H7 (cell line): ENCODE measurements at places on chromosomes 6 and 20. TPM values are rescaled to one million over a fixed set of nuclear protein-coding genes. Genes with fewer than 3 reads are reported as not detected.
A peak's percentile ranks its signal among the peaks of the same experiment; 100 is the strongest.

ZSCAN9 gene
- total RNA-seq = 15.6 and 20.4 TPM in 2 replicates

DNA sequence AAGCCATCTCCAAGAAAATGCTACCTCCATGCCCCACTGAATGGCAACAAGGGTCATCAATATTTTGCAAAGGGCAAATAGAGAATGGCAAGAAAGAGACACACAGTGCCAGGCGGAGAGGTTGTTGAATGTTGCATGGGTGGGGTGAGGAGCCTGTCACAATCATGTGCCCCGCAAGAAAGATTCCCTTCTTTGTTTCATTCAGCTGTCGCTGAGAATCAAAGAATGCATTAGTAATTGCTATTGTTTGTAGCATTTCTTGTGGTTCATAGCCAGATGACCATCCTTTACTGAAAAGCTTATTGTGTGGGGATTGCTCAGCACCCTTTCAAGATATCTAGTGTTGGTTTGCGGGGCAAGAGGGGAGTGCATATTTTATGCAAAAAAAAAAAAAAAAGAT lies 166.5 kb upstream of the QKI start:
- no peak for DNase-seq

- no peak for DNase-seq
Observed at GRCh38 chr20:16147916-16148315, 425.3 kb downstream of the KIF16B start.

MTHFD1L gene
- 42.9 and 46.0 TPM in 2 replicates for total RNA-seq

GRCh38 chr6:138520463-138520862 lies 21.2 kb upstream of the NHSL1 start:
- no peak for DNase-seq

DNA sequence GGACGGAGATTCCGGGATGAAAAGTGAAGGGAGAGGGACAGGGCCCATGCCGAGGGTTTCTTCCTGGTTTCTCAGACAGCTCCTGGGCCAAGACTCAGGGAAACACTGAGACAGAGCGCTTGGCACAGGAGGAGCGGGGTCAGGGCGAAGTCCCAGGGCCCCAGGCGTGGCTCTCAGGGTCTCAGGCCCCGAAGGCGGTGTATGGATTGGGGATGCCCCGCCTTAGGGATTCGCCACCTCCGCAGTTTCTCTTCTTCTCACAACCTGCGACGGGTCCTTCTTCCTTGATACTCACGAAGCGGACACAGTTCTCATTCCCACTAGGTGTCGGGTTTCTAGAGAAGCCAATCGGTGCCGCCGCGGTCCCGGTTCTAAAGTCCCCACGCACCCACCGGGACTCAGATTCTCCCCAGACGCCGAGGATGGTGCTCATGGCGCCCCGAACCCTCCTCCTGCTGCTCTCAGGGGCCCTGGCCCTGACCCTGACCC lies 55.0 kb upstream of the HLA-A start:
- DNase-seq = peak; percentile 63

C6orf15 gene
- total RNA-seq = not detected in 2 replicates

- DNase-seq = peak; percentile 61
Observed at GRCh38 chr6:90403489-90404381, 107.1 kb upstream of the BACH2 start.

SYCP2 gene
- 0.04 TPM in 1 of 2 replicates, not detected in the other for total RNA-seq

DNA sequence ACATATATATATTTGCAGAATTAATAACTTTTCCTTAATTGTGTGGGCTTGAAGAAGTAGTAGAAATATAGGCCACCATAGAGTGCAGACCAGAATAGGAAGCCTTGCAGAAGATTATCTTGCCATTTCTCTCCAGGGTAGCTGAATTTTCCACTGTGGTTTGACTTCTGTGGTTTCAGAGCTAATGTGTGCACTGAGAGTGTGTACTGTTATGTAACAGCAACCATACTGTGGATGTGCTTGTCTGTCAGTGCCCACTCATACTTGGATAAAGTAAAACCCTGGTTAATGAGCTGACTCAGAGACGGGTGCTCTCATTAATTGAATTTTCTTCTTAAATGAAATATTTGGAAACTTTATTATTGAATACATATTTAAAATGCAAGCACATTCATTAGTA lies 57.2 kb downstream of the CEP43 start:
- DNase-seq = no peak

DNA sequence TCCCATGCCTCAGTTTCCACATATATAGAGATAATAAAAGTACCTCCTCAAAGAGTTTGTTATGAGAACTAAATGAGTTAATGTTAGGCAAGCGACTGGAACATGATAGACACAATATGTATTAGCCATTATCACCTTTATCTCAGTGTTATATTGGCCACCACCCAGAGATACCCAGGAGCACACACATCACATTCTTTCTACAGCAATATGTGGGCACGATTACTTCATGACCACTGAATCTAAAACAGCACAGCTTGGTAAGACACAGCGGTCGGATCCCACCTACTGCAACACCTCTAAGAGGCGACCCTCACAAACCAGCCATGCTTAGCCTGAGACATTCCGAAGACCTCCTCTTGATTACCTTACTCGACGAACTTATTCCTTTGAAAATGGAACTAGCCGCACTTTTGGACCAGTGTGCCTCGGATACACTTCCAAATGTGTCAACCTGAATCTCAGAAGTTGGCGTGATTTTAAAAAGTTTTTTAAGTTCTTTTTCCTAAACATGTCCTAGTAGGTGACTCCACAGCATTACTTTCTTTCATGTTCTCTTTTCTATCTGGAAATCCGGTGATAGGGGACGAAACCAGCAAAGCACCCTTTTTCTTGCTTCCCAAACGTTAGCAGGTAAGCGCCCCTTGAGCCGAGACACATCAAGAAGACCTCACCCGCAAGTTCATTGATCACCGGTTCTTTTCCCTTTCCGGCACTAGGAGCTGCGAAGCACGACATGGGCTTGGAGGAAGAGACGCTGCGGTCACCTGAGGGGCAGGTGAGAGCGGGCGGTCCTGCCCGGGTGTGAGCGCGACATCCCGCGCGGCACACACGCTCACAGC lies 923 bp downstream of the GMDS start:
- DNase-seq = peak; percentile 65

GRCh38 chr6:37583261-37583660 lies 83.6 kb upstream of the CCDC167 start:
- DNase-seq = no peak

- no peak for DNase-seq
Observed at GRCh38 chr6:163364641-163365040, 49.9 kb upstream of the QKI start.

DNA sequence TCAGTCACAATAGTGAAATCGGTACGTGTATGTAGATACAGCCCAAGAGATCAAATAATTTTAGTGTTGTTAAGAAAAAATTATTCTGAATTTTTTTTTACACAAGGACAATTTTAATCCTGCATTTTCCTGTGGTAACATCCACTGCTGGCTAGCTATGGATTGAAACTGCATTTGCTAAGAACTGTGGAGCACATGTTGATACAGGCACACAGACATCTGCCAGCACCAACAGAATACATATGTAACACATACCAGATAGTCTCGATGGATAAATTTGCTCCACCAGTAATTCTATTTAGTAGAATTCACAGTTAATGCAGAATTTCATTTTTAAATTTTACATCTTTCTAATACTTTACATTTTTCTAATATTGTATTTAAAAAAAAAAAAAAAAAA lies 2.2 kb downstream of the ASIP start:
- no peak for DNase-seq

- no peak for DNase-seq
Observed at GRCh38 chr6:136757150-136757549, 35.1 kb downstream of the MAP3K5 start.

GRCh38 chr6:92756912-92757311 lies 662.4 kb downstream of the EPHA7 start:
- DNase-seq = no peak

FNDC1 gene
- total RNA-seq = 0.11 TPM in 1 of 2 replicates, not detected in the other

GRCh38 chr6:144898052-144898689 lies 613.0 kb downstream of the UTRN start:
- no peak for DNase-seq

DNA sequence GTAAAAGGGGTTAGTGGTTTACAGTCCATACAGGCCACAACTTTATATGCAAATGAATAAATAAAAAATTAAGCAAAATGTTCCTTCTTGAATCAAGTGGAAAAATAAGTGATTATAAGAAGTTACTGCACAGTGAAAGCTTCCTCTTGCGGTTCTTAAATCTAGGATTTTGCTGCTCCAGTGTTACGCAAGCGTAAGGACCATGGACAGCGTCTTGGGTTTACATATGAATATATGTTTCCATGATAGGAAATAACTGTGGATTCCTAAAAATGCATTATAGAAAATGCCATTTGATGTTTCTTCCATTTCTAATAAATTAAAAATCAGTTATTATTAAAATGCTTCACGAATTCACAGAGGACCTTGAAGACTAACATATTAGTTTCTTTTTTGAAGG lies 176.6 kb upstream of the POU3F2 start:
- peak; percentile 1 for DNase-seq

- DNase-seq = no peak
Observed at GRCh38 chr20:16428112-16428511, 145.1 kb downstream of the KIF16B start.

- DNase-seq = no peak
Observed at GRCh38 chr6:36241728-36242127, 28.1 kb upstream of the PNPLA1 start.

PLEKHG1 gene
- 0.44 and 0.45 TPM in 2 replicates for total RNA-seq

DAAM2 gene
- total RNA-seq = 0.97 and 1.0 TPM in 2 replicates

DNA sequence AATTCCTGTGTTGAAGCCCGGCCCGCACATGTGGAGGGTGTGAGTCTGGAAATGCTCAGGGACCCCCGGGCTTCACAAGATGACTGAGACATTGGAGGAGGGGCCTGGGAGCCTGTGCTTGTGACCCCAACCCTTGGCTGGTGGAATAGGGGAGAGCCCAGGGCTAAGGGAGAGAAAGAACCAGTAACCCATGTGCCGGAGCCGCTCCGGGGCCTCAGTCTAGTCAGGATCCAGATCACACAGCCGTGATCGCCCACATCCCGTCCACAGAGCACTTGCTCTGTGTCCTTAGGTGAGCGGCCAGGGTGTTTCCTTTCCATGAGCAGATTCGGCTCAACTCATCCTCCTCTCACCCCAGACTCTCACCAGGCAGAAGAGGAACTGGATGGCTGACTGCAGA lies 152.3 kb upstream of the RPS6KA2 start:
- no peak for DNase-seq

- no peak for DNase-seq
Observed at GRCh38 chr6:116545651-116546050, at the start of gene TRAPPC3L. TSS of gene TRAPPC3L (minus strand) at chr6:116545684. CDS start at chr6:116545514, 170 bp downstream.

- peak; percentile 18 for DNase-seq
Observed at GRCh38 chr6:116564921-116565872, 6.1 kb upstream of the RWDD1 start.

DXO gene
- 18.8 and 19.9 TPM in 2 replicates for total RNA-seq

DNA sequence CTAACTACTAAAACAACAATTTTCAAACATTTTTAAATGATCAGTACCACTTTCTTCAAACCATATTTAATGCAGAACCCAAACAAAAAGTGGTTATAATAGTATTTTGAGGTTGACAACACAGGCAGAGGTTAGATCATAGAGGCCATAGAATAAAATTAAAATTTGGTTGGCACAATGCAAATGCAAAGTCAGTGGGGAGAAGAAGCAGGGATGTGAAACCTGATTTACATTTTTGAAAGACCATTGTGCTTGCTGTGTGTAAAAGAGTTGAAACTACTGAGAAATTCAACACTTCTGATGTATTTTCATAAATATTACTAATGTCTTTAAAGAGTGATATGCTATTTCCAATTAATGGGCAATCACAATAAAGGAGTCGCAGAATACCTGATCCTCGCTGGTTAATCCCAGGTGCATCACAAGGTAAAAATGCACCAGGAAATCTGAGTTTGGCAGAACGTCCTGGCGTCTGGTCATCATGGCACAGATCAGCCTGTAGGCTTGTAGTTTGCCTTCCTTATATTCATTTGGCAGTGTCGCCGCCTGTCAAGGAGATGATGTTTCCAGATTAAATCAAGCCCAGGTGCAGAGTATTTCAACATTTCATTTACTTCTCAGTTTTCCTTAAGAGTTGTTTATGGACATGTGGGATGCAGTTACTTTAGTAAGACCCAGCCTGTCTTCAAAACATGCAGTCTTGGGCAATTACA lies 141.2 kb downstream of the RALGAPA2 start:
- DNase-seq = no peak

GSTA3 gene
- total RNA-seq = not detected in 2 replicates

GRCh38 chr20:41167481-41168253 lies 30.3 kb downstream of the PLCG1 start:
- no peak for DNase-seq

TMEM74B gene
- 4.1 and 5.9 TPM in 2 replicates for total RNA-seq

DNA sequence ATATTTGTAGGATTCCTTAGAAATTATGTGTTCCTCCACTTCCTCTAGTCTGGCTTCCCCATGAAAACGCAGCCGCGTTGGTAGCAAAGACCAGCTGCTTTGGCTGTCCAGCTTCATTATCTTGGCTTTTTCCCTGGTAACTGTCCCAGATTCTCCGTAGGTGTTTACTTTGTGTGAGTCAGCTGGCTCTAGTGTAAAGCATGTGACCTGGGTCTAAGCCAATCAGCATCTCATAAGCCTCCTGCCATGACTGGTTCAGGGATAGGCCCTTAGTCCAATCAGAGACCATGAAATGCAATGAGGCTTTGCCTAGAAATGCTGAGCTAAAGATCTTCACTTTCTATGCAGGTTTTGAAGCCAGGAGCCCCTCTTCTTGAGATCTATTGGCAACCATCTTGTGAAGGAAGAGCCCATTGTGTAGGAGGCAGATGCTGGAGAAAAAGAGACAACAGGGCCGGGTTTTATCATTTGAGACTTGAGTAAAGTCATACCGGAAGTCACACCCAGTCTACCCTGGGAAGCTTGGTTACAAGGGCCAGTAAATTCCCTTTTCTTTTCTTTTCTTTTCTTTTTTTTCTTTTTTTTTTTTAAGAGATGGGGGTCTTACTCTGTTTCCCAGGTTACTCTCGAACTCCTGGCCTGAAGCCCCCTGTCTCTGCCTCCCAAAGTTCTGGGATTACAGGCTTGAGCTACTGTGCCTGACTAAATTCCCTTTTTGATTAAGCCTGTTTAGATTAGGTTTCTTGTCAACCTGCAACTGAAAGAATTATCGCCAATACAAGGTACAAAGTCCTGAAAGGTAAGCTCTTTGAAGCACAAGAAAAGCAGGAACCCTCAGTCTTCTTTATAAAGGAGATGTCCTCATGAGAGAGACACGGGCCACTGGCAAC lies 256.5 kb upstream of the RREB1 start:
- no peak for DNase-seq

DNA sequence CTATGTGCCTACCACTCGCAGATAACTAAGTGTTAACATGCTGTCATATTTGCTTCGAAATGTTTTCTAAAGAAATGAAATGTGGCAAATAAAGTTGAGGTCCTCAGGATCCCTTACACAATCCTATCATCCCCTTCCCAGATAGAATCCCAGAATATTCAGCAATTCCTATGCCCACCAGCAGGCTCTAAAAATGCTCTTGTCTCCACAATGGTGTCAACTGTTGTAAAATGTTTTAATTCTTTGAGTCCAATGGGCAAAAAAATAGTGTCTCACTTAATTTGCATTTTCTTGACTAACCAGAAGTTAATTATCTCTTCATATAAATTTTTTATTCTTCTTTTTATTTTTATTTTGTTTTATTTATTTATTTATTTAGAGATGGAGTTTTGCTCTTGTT lies 103.9 kb upstream of the MAP7 start:
- DNase-seq = peak; percentile 5

GRCh38 chr6:51651132-51651817 lies 436.1 kb downstream of the PKHD1 start:
- no peak for DNase-seq

GRCh38 chr6:106568530-106568929 lies 60.8 kb downstream of the RTN4IP1 start:
- DNase-seq = no peak
